ENCODE measurements at places on chromosomes 13 and 19.

- H3K4me1 ChIP-seq: peaks cover 8% of the 10 kb centered on the region
- H3K27me3 ChIP-seq: no peaks in the 10 kb centered on the region
- H3K4me3 ChIP-seq: no peak overlapping the region
Observed at GRCh38 chr19:52935434-52935833, 12.2 kb upstream of the ZNF888 start.

- DNase-seq: no peak
- H3K4me1 ChIP-seq: peaks cover 26% of the 10 kb centered on the region
- H3K27ac ChIP-seq: peak overlapping the region; percentile 86
- no peaks in the 10 kb centered on the region for H3K27me3 ChIP-seq
- peak overlapping the region; percentile 68 for H3K4me3 ChIP-seq
- H3K36me3 ChIP-seq: peaks cover 9% of the 10 kb centered on the region
Observed at GRCh38 chr19:36972571-36972970, 56.4 kb downstream of the ZNF568 start.

GRCh38 chr13:110491869-110492678 is 69.4 kb downstream of the RAB20 start:
- H3K4me1 ChIP-seq: no peaks in the 10 kb centered on the region
- H3K4me3 ChIP-seq: no peak overlapping the region
- peaks cover 4% of the 10 kb centered on the region for H3K27me3 ChIP-seq
- DNase-seq: no peak
- no peaks in the 10 kb centered on the region for H3K36me3 ChIP-seq
- H3K27ac ChIP-seq: no peak overlapping the region

DNA sequence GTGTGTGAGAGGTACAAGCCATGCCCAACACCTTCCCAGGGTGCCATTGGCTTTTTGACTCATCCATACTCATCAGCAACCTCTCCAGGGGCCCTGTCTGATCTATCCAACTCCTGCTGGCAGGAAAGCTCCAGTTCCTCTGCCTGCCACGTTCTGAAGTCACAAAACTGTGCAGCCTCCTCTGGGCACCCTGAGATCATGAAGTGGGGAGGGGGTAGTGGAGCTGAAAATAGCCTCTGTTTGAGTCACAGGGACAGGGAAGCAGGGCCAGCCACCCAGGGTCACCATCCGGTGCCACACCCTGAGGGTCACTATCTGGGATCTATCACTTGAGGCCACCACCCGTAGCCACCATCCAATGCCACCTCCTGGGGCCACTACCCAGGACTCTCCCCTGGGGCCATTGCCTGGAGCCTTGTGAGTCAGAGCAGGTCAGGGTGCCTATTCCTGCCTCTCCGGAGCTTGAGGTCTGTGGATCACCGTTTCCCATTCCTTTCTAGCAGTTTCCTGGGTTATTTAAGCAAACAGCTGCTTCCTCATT is 172.1 kb downstream of the NUFIP1 start:
- H3K4me3 ChIP-seq: no peak overlapping the region
- DNase-seq: no peak
- H3K27ac ChIP-seq: no peak overlapping the region
- peaks cover 12% of the 10 kb centered on the region for H3K27me3 ChIP-seq
- H3K4me1 ChIP-seq: no peaks in the 10 kb centered on the region

- no peak for DNase-seq
- H3K4me1 ChIP-seq: peaks cover 23% of the 10 kb centered on the region
- peaks cover 11% of the 10 kb centered on the region for H3K36me3 ChIP-seq
- H3K4me3 ChIP-seq: no peak overlapping the region
- H3K27me3 ChIP-seq: no peaks in the 10 kb centered on the region
Observed at GRCh38 chr19:7900401-7900870, 3.2 kb upstream of the MAP2K7 start.

DNA sequence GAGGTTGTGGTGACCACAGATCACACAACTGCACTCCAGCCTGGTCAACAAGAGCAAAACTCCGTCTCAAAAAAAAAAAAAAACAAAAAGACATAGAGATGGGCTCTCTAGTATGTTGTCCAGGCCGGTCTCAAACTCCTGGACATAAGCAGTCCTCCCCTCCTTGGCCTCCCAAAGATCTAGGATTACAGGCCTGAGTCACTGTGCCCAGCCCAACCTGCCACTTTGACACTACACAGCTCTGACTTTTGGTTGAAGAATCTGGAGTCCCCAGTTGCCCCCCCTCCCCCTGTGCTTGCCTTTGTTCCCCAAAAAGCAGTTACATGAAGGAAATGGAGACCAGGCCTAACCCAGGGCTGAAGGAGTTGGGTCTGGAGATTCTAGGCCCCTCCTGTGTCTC is 12.9 kb downstream of the CARM1 start:
- H3K4me1 ChIP-seq: no peaks in the 10 kb centered on the region
- no peaks in the 10 kb centered on the region for H3K27me3 ChIP-seq
- no peak for DNase-seq

DNA sequence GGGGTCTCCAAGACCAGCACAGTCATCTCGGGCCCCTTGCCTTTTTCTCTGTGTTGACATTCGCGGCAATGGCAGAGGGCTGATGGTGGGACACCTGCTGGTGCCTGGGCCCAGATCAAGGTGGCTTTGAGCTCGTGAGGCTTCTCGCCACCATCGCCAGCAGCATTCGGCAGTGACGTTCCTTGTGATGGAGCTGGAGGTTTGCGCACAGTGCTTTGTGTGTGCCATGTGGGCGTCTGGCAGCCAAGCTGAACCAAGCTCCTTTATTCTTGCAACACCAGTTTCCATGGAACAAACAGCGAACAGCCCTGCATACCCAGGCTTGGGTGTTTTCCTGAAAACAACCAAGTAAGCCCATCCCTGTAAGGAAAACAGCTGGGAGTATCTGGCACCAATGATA is 9.1 kb upstream of the TMEM255B start:
- no peak overlapping the region for H3K27ac ChIP-seq
- no peaks in the 10 kb centered on the region for H3K36me3 ChIP-seq
- no peaks in the 10 kb centered on the region for H3K27me3 ChIP-seq
- no peaks in the 10 kb centered on the region for H3K4me1 ChIP-seq

DNA sequence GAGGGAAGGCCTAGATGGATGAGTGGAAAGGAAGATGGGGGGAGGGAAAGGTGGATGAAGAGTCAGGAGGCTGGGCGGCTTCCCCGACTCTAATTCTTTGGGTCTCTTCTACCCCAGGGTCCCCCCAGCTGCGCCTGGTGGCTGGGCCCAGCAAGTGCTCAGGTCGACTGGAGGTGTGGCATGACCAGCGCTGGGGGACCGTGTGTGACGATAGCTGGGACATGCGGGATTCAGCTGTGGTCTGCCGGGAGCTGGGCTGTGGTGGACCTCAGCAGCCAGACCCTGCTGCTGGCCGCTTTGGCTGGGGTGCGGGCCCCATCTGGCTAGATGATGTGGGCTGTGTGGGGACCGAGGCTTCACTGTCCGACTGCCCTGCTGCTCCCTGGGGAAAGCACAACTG is 9.5 kb downstream of the SSC5D start:
- no peaks in the 10 kb centered on the region for H3K36me3 ChIP-seq
- no peak overlapping the region for H3K27ac ChIP-seq
- no peak overlapping the region for H3K4me3 ChIP-seq
- 0 out of 2 replicates have a peak, but pooled peaks cover 8% of the 10 kb centered on the region for H3K4me1 ChIP-seq
